ENCODE measurements at places on chromosomes 1 and 21. TPM values are rescaled to one million over a fixed set of nuclear protein-coding genes. Genes with fewer than 3 reads are reported as not detected.

GRCh38 chr1:205286335-205286950, 35.1 kb downstream of the NUAK2 start:
- DNase-seq = peak; percentile 70

GRCh38 chr1:68231627-68232288, 565 bp downstream of the WLS start:
- no peak for DNase-seq

DNA sequence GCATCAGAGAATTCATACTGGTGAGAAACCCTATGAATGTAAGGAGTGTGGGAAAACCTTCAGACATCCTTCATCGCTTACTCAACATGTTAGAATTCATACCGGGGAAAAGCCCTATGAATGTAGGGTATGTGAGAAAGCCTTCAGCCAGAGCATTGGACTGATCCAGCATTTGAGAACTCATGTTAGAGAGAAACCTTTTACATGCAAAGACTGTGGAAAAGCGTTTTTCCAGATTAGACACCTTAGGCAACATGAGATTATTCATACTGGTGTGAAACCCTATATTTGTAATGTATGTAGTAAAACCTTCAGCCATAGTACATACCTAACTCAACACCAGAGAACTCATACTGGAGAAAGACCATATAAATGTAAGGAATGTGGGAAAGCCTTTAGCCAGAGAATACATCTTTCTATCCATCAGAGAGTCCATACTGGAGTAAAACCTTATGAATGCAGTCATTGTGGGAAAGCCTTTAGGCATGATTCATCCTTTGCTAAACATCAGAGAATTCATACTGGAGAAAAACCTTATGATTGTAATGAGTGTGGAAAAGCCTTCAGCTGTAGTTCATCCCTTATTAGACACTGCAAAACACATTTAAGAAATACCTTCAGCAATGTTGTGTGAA, 12.8 kb downstream of the ZFP69B start:
- DNase-seq = no peak

DNA sequence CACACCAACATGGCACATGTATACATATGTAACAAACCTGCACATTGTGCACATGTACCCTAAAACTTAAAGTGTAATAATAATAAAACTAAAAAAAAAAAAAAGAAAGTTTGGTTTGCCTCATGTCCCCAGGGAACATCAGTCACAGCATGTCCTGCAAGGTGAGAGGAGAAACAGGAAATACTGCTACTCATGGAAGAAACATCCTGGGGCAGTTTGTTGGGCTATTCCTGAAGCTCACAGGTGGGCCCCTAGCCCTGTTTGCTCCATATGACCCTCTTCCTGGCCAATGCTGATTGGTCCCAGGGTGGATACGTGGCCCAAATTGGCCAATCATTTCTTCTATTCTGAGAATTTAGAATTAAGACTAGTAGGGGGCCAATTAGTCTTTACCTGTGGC, 103.4 kb upstream of the ADAR start:
- DNase-seq = no peak

GRCh38 chr21:38952890-38953289, 147.2 kb downstream of the ETS2 start:
- DNase-seq = no peak

- no peak for DNase-seq
Measured at GRCh38 chr1:43143441-43143888, 28.6 kb downstream of the EBNA1BP2 start.

- no peak for DNase-seq
Measured at GRCh38 chr1:192151176-192151575, 7.1 kb upstream of the RGS18 start.

DNA sequence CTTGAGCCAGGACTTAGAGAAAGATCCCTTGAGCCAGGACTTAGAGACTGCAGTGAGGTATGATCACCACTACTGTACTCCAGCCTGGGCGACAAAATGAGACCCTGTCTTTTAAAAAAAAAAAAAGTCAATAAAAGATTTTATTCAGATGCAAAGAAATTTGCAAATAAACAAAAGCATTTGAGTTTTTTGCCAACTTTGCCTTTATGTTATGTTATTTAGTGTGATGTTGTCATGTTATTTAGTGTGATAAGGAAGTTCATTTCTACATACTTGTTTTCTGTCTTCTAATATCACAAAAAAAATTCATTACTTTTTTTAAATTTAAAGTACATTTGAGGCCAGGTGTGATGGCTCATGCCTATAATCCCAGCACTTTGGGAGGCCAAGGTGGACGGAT, 9.0 kb downstream of the RAD54L start:
- DNase-seq = no peak

- no peak for DNase-seq
Measured at GRCh38 chr1:219902951-219903350, 25.4 kb downstream of the SLC30A10 start.

GRCh38 chr1:170580636-170581440, 48.9 kb downstream of the GORAB start:
- no peak for DNase-seq

- no peak for DNase-seq
Measured at GRCh38 chr1:185996211-185996610, 262.0 kb downstream of the HMCN1 start.

- no peak for DNase-seq
Measured at GRCh38 chr21:29360799-29361765, 62.4 kb downstream of the BACH1 start.

- peak; percentile 29 for DNase-seq
Measured at GRCh38 chr1:9121496-9122409, 7.1 kb downstream of the GPR157 start.

- no peak for DNase-seq
Measured at GRCh38 chr21:42440187-42440792, 36.6 kb downstream of the UBASH3A start.

DNA sequence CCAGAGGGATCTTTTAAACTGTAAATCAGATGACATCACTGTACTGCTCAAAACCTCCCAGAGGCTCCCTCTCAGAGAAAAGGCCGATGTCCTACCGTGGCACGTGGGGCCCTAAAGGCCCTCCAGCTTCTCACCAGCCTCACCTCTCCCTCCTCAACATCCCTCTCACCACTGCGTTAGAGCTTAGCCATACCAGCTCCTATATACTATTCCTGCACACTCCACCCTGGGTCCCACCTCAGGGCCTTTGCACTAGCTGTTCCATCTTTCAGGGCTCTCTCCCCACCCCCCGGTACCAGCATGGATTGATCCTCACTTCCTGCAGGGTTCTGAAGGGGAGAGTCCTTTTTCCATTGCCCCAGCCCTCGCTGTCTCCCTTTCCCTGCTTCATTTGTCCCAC, 111.8 kb downstream of the KAZN start:
- no peak for DNase-seq

- no peak for DNase-seq
Measured at GRCh38 chr1:53731043-53731600, 7.8 kb downstream of the GLIS1 start.

DNA sequence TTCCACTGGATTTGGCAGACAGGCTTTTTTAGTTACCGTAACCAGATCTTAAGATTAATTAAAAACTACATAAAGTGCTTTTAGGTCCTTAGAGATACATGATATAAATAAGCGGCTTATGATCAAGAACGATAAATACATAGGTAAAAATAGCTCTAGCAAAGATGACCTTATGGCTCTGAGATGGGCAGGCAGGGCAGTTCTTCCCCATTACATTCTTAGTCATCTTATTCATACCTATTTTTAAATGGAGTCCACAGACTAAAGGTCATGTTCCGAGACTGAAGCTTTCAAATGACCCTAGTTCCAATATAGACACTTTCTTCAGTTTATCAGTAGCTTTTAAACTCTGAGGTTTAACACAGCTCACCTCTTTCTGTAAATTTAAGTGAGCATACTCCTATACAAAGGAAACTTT, 4.3 kb downstream of the MCL1 start:
- no peak for DNase-seq

Gene PLA2G2A
- total RNA-seq = not detected

Gene ITPKB
- 583 TPM for total RNA-seq

Gene OXCT2
- total RNA-seq = not detected

Gene CCDC30
- total RNA-seq = 1.3 TPM

Gene LRRC53
- total RNA-seq = not detected

Gene SERPINC1
- not detected for total RNA-seq

Gene PIK3C2B
- total RNA-seq = 27.1 TPM

Gene KRTAP11-1
- not detected for total RNA-seq

Gene ESPN
- 3.9 TPM for total RNA-seq

Gene OR2AJ1
- total RNA-seq = not detected

Gene YTHDF2
- 85.0 TPM for total RNA-seq

Gene PTGER3
- not detected for total RNA-seq

Gene LMX1A
- not detected for total RNA-seq

Gene FAM177B
- not detected for total RNA-seq

Gene PLPPR4
- not detected for total RNA-seq

Gene GJA8
- not detected for total RNA-seq

Gene FAM72C
- not detected for total RNA-seq

Measured in CD4-positive, alpha-beta T cell (primary cell).